ENCODE measurements at places on chromosomes 5 and 9.
A peak's percentile ranks its signal among the peaks of the same experiment; 100 is the strongest.

- no peak for DNase-seq
Observed at GRCh38 chr5:158462349-158463114, 603.6 kb upstream of the CLINT1 start.

DNA sequence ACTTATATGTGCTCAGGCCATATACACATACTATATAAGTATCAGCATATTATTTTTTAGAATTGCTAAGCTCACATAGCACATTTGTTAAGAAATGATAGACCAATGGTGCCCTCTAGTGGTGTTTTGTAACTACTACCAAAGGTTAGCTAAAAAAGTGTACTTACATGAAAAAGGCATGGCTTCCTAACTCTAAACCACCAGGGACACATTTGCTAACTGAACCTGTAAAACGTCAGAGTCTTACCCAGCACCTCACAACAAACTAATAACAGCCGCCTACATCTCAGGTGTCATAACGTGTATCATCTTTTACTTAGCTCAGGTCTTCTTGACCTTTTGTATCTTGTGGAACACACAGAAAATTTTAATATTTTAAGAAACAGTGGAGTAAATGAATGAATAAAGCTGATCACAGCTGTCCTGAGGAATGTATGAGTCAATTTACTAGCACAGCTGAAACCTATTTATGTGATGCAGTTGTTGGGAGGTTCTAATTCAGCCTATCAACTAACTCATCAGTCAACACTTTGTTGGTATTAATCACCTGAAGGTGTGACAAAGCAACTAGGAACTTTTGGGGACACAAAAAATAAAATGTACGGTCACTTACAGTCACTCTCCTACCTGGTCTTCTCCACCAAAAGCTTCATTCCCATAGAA, 72.9 kb downstream of the BAAT start:
- peak; percentile 82 for DNase-seq

- peak; percentile 79 for DNase-seq
Observed at GRCh38 chr5:89117124-89117644, 234.2 kb upstream of the MEF2C start.

- no peak for DNase-seq
Observed at GRCh38 chr5:112635276-112635675, 102.4 kb upstream of the APC start.

- no peak for DNase-seq
Observed at GRCh38 chr9:104819033-104819432, 55.1 kb downstream of the NIPSNAP3B start.

DNA sequence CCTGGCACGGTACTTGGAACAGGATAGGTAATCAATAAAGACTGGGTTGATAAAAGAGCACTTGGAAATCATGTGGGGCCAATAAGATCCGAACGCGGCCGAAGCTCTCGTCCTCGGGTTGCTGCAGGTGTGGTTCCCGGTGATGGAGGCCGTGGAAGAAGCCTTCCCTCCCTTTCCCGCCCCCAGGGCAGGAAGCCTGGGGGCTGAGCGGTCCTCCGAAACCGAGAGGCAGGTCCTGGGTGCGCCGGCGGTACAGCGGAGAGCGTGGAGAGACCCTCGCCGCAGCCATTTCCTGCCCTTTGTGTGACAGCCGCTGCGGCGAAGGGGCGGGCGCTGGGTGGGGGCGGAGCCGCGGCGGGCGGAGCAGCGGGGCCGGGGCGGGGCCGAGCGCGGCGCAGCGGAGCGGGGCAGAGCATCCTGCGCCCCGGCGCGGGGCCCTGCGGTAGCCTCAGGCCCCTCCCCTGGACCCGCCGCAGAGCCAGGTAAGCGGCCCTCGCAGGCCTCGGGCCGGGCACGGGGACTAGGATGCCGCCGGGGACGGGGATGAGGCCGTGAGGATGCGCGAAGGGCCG, at the start of gene CYFIP2:
CYFIP2 (plus strand) TSS at position 410 of the 572 bp plus-strand sequence. CDS start 19,239 bp downstream, outside the sequence.
- DNase-seq = peak; percentile 79
